ENCODE measurements at places on chromosomes 4 and X.

DNA sequence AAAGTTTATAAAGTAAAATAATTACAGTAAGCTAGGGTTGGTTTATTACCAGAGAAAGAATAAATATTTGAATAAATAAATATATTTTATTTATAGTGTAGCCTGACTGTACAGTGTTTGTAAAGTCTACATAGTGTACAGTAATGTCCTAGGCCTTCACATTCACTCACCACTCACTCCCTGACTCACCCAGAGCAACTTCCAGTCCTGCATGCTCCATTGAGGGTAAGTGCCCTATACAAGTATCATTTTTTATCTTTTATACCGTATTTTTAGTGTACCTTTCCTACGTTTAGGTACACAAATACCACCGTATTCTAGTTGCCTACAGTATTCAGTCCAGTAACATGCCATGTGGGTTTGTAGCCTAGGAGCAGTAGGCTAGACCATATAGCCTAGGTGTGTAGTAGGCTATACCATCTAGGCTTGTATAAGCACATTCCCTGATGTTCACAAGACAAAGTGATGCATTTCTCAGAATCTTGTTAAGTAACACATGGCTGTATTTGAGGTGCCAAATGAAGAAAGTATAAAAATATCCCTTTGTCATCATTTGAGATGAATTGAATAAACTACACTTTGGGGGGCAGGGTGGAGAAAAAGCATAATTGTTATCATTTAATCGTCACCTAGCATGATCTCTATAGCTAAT, 14.7 kb upstream of the KLHL8 start:
- DNase-seq: peak; percentile 32

DNA sequence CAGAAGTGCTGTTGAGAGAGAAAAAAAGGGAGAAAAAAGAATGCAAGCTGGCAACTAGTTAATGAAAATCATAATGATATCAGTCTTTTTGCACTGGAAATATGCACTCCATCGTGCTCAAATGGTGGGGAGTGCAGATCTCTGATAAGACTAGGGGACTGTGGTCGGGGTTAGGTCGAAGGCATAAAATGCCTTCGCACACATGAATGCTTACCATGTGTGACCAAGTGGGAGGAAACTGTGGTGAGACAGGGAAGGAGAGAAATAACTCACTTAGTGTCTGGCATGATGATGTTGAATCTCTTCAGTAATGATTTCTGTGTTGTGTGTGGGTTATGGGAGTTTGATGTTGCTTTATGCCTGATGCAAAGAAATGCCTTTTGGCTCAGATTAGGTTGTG, 358.9 kb downstream of the FBXO8 start:
- DNase-seq: no peak

DNA sequence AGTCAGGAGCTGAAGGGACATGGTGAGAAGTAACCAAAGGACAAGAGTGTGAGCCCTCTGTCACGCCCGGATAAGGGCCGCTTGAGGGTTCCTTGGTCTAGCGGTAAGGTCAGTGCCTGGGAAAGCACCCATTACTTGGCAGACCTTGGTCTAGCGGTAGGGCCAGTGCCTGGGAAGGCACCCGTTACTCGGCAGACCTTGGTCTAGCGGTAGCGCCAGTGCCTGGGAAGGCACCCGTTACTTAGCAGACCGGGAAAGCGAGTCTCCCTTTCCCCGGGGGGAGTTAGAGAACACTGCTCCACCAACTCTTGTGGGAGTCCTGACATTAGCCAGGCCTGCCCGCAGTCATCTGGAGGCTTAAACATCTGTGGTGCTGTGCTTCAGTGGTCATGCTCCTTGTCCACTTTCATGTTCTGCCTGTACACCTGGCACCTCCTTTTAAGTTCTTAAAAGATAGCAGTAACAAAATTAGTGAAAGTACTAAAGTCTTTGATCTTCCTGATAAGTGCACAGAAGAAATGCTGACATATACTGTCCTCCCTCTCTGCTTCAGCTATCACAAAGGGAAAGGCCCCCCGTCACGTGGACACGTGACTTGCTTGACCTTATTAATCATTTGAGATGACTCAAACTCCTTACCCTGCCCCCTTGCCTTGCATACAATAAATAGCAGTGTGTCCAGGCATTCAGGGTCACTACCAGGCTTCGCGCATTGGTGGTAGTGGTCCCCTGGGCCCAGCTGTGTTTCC, 9.3 kb upstream of the SEC24B start:
- DNase-seq: no peak

GRCh38 chr4:64935469-64936001, 526.3 kb upstream of the TECRL start:
- no peak for DNase-seq

DNA sequence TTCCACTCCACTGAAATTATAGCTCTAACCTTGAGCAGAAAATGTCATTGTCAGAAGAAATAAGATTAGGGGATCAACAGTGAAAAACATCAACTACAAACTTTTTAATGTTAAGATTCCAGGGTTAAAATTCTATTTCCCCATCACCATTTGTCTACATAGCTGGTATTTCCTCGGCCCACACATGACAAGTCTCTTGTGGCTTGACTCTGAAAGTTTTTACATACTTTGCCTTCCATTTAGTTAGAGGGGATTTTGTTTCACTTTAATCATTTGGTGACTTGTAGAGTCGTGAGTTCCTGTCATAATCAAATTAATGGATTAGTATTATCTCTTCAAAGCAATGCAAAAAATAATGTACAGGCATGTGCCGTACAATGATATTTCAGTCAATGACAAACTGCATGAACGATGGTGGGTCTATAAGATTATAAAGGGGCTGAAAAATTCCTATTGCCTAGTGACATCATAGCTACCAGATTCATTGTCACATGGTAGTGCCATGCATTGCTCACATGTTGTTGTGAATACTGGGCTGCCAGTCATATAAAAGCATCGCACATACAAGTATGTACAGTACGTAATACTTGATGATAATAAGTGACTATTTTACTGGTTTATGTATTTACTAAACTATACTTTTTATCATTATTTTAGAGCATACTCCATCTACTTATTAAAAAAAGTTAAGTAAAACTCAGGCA, 72.0 kb downstream of the ING2 start:
- no peak for DNase-seq

GRCh38 chr4:8488791-8489369, 48.3 kb downstream of the TRMT44 start:
- DNase-seq: no peak

GRCh38 chrX:123181233-123181914, 2.7 kb upstream of the GRIA3 start:
- no peak for DNase-seq

DNA sequence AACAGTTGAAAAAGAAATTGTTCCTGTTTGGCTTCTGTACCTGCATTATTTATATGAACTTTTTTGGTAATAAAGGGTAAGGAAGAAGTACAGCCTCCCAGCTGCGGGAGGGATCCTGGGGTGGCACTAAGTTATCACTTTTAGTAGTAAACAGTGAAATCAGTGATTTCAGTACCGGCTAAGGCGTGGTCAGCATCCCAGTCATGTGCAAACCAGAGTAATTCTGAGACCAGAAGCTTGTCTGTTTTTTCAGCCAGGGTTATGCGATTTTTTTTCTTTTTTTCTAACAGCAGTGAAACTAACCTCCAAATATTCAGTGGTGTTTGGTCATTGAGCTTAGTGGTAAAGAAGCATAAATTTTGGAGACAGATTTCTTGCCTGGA, 3.3 kb downstream of the EGF start:
- DNase-seq: no peak

- DNase-seq: no peak
These were observed 18.6 kb upstream of the NR0B1 start for GRCh38 chrX:30327762-30328161.

DNA sequence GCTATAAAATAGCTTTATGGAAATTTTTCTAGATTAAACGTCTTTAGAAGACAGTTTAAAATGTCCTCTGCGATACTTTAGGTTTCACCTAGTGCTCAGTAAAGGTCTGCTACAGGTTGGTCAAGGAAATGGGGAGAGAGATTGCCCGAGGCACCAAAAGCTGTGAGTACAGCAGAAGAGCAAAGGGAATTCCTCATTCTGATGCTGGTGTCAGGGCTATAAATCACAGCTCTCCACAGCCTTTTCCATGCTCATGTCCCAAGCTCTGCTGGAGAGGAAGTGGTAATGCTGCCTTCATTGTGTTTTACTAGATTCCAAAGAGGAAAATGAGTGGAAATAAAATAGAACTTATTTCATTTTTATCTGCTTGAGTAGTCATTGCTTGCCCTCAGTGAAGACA, 2060.4 kb downstream of the ARAP2 start:
- DNase-seq: no peak

DNA sequence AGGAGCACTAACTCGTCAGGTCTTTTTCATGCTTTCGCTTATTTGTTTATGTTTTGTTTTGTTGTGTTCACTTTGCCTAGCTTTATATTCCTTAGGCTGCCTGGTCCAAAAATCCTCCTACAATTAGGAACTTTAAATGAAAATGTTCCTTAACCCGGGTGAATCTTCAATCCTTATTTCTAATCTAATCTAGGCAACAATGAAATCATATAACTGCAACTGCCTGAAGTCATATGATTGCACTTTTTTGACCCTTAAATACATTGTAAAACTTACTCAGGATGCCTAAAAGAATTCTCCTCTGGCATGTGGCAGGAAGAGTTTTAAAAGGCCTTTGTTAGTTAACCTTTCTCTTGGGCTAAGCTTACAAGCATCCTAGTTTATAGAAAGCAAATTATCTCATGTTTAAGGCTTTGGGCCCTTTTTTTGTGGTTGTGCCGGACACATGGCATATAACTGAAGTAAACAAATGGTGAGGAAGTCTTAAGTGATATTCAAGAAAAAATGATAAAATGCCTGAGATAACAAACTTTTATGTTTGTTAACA, 279.4 kb downstream of the FAT4 start:
- no peak for DNase-seq

GRCh38 chr4:8160572-8160971, 2.0 kb upstream of the ABLIM2 start:
- no peak for DNase-seq

- DNase-seq: no peak
These were observed 190.6 kb upstream of the RBPJ start for GRCh38 chr4:26130173-26130572.

DNA sequence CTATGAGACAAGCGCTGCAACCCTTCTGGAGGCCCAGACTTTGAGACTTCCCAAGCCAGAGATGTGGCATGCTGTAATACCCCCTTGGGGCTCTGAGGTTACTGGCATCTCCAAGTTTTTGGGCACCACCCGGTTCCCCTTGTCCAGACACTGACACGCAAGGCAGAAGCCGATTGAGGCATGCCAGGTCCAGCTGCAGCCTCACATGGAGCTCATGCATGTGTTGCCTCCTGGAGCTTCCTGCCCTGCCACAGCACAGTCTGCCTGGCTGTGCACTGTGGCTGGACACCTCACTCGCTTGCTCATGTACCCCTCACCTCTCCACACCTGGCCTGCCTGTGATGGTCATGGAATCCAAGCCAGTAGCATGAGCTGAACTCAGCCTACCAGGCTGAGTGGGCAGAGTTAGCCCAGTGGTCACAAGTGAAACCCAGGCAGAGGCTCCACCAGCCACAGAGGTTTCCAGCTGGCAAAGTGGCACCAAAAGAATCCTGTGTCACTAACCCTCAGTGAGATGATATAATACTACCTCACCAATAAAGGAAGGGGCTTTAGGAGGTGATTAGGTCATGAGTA, 789.2 kb upstream of the INTU start:
- DNase-seq: no peak

GRCh38 chrX:134949271-134949670, 41.5 kb upstream of the SMIM10 start:
- DNase-seq: no peak

GRCh38 chr4:168028970-168029597, 63.3 kb upstream of the ANXA10 start:
- DNase-seq: peak; percentile 59

DNA sequence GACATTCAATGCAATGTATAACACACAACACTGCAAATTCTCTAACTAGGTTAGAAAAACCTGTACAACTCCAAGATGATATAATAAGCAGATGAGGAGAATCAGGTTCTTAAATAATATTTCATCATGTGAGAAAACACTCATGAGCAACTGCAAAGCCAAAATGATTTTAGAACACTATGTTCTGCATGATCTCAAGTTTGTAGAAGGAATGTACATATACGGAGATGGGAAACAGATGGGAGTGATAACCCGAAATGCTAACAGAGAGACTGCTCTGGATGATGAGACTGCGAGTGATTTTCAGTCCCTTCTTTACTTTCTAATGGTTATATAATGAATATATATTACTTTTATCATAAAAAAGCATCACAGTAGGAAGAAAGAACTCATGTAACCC, 80.9 kb downstream of the PCYT1B start:
- no peak for DNase-seq

DNA sequence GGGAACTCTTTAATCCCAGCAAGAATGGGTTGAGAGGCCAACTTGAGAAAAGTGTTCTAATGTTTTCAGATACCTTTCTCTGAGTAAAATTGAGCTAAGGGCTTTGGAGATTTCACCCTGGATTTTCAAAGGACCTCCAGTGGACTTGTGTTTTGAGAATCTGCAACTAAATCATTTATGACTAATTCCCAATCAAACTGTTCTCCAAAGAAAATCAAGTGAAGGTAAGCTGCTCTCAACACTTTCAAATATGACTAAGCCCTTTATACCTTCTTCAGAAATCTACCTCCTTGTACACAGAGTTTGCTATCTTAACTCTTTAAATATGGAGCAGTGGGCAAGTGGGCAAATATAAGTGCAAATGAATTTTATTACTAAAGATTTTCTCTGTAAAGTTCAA, 392.9 kb downstream of the PDGFC start:
- no peak for DNase-seq

- no peak for DNase-seq
These were observed 1456.1 kb upstream of the IGFBP7 start for GRCh38 chr4:58566260-58566659.

DNA sequence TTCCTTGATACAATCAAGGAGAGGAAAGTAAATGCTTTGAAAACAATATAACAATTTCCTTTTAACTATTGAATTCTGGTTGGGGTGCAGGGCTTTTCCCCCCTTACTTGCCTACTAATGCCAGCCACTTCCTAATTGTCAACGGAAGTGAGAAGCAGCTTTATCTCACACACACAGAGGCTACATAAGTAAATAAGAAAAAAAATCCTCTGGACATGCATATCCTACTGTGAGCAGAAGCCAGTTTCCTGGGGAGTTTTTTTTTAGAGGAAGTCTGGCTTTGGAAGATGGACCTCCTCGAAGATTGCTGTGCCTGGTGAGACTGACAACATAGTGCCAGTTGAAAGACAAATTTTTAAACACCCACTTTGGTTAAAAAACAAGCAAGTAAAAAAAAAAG, 180.6 kb downstream of the OPHN1 start:
- no peak for DNase-seq

GRCh38 chrX:13101441-13102139, 57.2 kb upstream of the FAM9C start:
- peak; percentile 90 for DNase-seq

All from fibroblast of skin of back (primary cell).